Mucosa of gallbladder (tissue), 1 donor: ENCODE measurements at places on chromosomes 16 and 17.

GRCh38 chr17:44359006-44359405 lies 4.6 kb downstream of the FAM171A2 start:
- DNase-seq: no peak

DNA sequence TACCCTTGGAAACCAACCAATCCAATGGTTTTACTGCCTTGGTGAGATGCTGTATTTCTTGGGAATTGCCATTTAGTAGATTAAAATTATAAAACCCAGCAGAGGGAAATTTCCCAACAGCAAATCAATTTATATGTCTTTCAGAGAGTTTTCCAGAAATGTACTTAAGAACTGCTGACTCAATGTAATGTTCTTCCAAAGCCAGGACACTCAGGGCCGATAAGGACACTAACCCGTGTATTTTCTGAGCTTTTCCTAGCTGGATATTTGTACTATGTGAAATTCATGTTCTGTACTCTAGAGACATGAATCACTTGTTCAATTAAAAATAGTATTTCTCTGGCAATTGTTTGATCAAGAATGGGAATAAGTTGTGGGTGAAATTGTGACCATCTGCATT lies 121.4 kb downstream of the KCNJ2 start:
- DNase-seq: no peak

- no peak for DNase-seq
Observed at GRCh38 chr16:5056352-5056751, 9.4 kb downstream of the C16orf89 start.

DNA sequence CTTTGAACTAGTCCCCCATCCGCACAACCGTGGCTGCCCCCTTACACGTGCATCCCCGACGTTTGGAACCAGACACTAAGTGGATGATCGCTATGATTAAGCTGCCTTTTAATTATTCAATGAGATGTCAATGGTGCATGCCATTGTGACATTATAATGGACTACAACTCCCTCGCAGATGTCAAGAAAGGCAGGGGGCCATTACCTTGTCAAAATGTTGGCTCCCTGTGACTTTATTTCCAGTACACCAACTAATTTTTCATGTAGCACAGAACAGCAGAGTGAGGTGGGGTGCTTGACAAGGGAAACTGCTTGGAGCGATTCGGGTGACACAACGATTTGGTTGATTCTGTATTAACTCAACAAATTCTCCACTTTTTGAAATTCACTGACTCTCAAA lies 26.5 kb downstream of the ASIC2 start:
- no peak for DNase-seq

DNA sequence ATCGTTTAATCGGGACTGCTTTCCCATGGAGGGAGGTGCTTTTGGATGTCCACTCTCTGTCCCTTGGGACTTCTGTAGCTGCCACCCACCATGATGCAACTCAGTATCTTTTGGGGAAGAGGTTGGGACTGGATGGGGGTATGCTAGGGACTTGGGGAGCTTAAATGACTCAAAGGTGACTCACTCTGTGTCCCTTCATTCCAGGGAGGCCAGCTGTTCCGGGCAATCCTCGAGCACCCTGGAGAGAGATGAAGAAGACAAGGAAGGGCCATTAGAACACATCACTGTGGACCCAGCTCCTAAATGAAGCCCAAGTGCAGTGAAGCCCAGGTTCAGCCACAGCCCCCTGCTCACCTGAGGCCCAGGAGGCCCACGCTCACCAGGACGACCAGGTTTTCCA lies 4.6 kb downstream of the COL1A1 start:
- DNase-seq: no peak
